ENCODE measurements at places on chromosomes 6 and 20.
A peak's percentile ranks its signal among the peaks of the same experiment; 100 is the strongest.

- no peak for DNase-seq
Observed at GRCh38 chr6:119347466-119348095, 2.0 kb downstream of the MAN1A1 start.

GRCh38 chr6:24497254-24497970, 2.6 kb downstream of the ALDH5A1 start:
- no peak for DNase-seq

GRCh38 chr20:5061213-5061612, 58.5 kb downstream of the PCNA start:
- no peak for DNase-seq

DNA sequence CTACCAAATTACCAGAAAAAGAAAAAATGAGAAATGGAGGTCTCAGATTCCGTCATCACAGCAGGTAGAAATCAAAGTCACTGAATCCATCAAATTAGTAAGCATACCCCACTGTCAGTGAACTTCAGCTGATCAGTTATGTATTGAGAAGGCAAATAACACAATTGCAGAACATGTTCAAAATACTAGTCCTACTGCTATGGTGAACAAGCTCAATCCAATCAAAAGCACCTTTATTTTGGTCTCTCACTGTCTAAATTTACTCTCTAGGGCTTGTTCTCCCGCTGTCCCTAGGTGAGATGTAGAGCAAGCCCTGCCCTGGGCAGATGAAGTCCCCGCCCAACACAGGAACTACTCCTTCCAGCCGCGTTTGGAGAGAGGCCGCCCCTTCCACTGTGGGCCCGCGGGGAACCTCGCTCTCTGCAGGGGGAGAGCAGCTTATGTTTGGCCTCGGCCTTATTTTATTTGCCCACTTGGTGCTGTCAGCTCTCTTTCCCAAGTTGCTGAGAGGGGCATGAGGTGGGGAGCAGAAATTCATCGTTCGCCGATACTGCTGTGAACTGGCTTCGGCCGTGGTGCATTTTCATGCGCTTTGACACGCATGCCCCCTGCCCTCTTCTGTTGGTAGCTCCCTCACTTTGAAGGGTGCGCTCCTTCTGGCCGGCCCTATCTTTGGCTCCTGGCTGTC, 14.3 kb upstream of the MAP1LC3A start:
- peak; percentile 36 for DNase-seq

GRCh38 chr6:156977527-156978291, 200.5 kb downstream of the ARID1B start:
- no peak for DNase-seq

DNA sequence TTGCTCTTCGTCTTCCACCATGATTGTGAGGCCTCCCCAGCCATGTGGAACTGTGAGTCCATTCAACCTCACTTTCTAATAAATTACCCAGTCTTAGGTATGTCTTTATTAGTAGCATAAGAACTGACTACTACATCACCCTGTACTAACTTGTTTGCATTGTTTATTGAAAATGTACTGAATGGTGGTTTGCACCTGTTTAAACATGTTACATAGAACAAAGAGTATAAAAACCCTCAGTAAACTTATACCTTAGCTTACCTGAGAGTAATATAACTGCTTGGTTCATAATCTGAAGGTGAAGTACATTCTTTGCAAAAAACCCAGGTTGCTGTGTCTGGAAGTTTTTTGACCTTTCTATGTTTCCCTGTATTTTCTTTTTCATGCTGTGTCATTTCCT, 777.8 kb downstream of the TBC1D32 start:
- DNase-seq: no peak

GRCh38 chr6:51753635-51754034, 333.8 kb downstream of the PKHD1 start:
- DNase-seq: no peak

GRCh38 chr6:56479381-56479780, 163.3 kb downstream of the DST start:
- DNase-seq: no peak

GRCh38 chr6:146595972-146596731, 2.6 kb upstream of the ADGB start:
- DNase-seq: no peak

GRCh38 chr6:82178759-82179112, 68.8 kb downstream of the IBTK start:
- DNase-seq: no peak

DNA sequence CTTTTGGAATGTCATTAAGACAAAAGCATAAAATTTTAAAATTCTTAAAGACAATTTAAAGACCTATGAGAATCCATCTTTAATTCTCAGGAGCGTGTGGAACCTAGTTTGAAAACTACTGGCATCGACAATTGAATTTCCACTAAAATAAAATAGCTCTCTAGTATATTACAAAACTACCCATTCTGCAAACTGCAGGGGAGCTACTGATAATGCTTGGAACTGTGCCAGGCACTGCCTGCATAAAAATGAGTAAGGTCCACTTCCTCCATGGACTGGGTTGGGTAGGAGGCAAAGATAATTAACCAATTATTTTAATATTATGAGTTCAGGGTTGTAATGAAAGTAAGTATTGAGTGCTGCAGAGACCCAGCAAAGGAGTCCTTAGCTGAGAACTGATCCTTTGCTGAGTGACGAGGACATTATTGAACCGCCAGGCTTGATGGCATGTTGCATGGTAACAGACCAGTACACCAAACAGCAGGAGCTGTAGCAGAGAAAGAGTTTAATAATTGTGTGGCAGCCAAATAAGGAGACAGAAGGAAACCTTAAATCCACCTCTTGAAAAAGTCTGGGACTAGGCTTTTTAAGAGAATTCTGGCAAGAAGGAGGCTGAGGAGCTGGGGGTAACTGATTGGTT, 261.3 kb downstream of the ESR1 start:
- DNase-seq: no peak

DNA sequence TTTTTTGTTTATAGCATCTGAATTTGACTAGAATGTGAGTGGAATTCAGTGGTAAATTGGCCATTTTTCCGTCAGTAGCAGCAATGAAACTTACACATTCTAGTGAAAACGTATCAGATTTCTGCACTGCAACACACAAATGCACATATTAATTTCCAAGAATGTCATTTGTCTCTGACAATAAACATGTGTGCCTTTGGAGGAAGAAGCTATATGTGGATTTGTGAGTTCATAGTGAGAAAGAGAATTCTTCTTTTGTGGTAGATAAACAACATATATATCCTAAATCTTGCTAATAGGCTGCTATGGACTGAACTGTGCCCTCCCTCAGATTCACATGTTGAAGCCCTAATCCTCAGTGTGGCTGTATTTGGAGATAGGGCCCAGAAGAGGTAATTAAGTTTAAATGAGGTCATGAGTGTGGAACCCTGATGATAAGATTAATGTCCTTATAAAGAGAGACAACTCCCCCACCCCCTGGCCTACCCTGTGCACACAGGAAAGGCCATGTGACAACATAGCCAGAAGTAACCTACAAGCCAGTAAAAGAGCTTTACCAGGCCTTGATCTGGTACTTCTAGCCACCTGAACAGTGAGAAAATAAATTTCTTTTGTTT, 200.2 kb upstream of the EYA4 start:
- DNase-seq: no peak

GRCh38 chr20:11159728-11160127, 485.9 kb upstream of the JAG1 start:
- no peak for DNase-seq

DNA sequence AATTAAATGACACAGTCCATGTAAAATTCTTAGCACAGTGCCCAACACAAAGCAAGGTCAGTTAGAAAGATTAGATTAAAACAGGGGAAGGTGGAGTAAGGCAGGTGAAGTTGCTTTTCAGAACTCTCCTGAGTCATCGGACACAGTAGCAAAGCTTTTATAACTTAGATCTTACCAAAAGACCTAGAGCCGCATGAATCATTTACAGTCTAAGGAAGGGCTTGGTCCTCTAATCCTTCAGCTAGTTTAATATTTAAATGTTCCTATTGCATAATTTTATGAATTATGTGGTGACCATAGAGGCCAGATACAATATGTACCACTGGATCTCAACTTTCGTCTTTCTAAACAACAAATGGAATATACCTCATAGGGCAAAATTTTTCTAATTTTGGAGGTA, 202.1 kb upstream of the SNX9 start:
- DNase-seq: no peak

- DNase-seq: no peak
Observed at GRCh38 chr6:13178107-13178506, 150.2 kb downstream of the TBC1D7 start.

- DNase-seq: no peak
Observed at GRCh38 chr6:113662688-113663333, 194.3 kb upstream of the MARCKS start.

DNA sequence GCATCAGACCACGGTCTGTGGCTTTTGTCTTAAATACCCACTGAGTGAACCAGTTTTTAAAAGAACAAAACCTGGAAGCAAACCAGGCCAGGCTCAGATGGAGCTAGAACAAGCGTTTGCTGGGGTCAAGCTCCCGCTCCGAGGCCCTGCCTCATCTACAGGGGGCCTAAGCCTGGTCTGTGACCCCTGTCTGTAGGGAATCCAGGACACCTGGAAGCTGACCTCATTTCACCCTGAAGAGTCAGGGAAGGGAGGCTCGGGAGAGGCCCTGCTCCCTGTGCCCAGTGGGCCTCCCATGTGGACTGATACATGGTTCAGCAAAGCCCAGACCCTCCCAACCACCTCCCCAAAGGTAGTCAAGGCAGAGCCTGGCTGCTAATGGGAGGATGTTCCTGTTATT, 26.8 kb upstream of the DLGAP4 start:
- DNase-seq: no peak

- no peak for DNase-seq
Observed at GRCh38 chr6:63447134-63447533, 125.1 kb upstream of the LOC128125822 start.

DNA sequence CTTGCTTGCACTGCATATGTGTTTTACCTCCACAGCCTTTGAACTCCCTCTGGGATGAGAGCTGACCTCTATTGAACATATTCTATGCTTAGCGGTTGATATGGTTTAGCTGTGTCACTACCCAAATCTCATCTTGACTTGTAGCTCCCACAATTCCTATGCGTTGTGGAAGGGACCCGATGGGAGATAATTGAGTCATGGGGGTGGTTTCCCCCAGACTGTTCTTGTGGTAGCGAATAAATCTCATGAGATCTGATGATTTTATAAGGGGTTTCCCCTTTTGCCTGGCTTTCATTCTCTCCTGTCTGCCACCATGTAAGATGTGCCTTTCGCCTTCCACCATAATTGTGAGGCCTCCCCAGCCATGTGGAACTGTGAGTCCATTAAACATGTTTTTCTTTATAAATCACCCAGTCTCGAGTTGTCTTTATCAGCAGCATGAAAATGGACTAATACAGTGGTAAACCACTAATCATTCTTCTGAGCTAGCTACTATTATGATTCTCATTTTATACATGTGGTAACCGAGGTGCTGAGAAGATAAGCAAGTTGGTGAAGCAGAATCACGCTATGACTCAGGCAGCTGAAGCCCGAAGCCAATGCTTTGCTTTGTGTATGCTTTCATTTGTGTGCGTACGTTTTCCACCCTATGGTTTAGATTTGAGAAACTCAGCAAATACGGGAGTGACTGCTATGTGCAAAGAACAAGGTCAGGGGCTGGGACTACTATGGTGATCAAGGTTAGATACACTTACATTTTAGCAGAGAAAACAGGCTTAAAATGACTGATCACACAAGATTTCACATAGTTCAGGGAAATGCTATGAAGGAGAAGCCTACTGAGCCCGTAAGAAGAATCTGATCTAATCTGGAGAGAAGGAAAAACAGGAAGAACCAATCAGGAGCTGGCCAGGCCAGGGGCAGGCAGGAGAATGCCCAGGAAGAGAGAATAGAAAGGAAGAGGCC, 363.5 kb downstream of the ESR1 start:
- peak; percentile 36 for DNase-seq

GRCh38 chr20:46232539-46232938, 75.8 kb downstream of the CDH22 start:
- DNase-seq: no peak

GRCh38 chr6:1188199-1188598, 123.7 kb upstream of the FOXQ1 start:
- DNase-seq: no peak

DNA sequence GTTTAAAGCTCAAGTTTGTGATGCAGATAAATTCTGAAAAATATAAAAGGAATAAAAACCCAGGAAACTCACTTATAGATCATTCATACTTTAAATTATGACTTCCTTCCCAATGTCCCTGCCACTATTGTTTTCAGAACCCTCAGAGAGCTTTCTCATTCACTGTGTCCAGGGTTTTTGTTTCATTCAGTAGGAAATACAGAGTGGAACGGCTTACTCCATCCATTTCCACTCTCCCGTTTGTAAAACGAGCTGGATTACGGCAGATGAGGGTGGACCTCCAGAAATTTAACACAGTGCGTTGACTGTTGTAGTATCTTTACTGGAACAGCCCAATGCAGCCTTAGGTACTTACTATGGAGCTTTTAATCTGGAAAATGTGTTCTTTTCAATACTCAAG, 23.6 kb downstream of the BPIFA1 start:
- DNase-seq: no peak

DNA sequence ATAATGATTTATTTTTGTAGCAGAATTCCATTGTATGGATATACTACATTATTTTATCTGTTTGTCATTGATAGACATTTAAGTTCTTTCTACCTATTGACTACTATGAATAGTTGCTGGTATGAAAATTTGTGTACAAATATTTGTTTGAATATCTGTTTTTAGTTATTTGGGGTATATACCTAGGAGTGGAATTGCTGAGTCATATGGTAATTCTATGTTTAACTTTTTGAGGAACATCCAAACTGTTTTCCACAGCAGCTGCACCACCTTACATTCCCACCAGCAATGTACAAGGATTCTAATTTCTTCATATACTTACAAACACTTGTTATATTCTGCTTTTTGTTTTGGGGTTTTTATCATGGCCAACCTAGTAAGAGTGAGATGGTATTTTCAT, 56.1 kb upstream of the SDHAF4 start:
- DNase-seq: no peak

DNA sequence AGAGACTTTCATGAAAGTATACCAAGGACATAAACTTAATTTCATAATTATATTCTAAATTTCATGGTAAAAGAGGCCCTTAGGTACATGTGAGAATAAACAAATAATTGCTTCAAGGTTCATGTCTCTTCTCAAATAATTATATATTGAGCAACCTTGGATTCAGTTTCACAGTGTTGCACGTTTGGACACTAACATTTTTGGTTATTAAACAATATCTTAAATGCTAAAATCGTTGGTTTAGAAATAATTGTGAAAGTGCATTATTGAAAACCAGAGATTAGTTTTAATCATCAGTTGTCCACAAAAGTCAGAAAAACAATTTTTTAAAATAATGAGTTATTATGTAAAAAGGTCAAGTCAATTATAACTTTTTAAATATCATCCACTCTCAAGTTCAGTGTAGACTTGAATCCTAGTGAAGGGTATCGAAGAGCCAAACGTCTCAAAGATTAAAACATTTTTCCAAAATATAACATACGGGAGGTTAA, 227.1 kb upstream of the DEFB112 start:
- no peak for DNase-seq
